ENCODE measurements at places on chromosomes 5 and 9. TPM values are rescaled to one million over a fixed set of nuclear protein-coding genes. Genes with fewer than 3 reads are reported as not detected.

GRCh38 chr9:37452611-37453010, 12.6 kb downstream of the ZBTB5 start:
- no peak for DNase-seq

GRCh38 chr5:55918087-55919035, 67.2 kb downstream of the IL31RA start:
- DNase-seq, result no peak

GABBR2 gene
- under 0.01 TPM for total RNA-seq

DNA sequence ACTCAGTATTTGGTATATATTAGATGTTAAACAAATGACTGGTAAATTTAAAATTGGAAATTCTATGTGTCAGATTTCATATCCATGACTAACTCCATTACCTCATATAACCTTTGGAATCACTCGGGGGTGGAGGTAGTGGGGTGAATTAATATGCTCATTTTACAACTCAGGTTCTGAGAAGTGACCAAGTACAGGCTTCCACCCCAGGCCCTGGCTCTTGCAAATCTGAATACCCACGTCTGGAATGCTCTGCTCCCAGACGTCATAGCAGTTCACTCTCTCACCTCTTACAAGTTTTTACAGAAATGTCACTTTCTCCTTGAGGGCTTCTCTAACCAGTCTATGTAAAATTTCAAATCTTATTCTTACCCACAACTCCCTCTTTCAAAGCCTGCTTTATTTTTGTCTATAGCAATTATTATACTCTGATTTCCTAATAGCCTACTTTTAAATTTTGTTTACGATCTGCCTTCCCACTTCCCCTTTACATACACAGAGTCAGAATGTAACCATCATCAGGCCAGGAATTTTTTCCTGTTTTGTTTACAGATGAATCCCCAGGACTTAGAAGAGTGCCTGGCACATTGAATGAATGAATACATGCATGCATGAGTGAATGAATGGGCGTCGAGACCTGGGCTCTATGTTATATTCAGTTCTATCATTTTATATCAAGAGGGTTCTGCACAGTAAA, 134.1 kb upstream of the IFNE start:
- DNase-seq, result peak; percentile 93

TAF7 gene
- total RNA-seq, result 49.3 TPM

- peak; percentile 56 for DNase-seq
Measured at GRCh38 chr5:113678924-113679575, 165.6 kb downstream of the YTHDC2 start.

SLC22A4 gene
- 6.8 TPM for total RNA-seq

GRCh38 chr9:129619787-129620668, 873 bp downstream of the C9orf50 start:
- no peak for DNase-seq

DNA sequence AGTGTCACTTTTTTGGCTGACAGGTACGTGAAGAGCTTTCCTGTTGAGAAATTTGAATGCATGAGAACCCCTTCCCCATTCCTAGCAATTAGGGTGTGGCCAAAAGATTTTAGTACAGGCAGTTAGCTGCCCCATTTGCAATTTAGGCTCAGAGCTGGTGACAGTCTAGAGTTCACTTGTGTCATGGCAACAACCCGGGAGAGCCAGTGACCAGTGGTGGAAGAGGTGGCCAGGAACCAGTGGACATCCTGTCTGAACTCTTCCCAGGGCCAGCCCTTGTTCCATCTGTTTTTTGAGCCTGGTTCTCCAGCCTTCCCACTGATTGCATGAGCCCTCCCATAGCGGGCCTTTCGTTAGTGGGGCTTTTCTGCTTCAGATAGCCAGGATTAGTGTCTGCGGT, 2.5 kb upstream of the NEUROG1 start:
- DNase-seq, result no peak

- DNase-seq, result peak; percentile 29
Measured at GRCh38 chr9:32524892-32525708, 896 bp downstream of the RIGI start.

- DNase-seq, result no peak
Measured at GRCh38 chr5:56545016-56545415, 270.3 kb upstream of the MAP3K1 start.

- DNase-seq, result no peak
Measured at GRCh38 chr5:55039843-55040242, 15.8 kb downstream of the GZMK start.

DNA sequence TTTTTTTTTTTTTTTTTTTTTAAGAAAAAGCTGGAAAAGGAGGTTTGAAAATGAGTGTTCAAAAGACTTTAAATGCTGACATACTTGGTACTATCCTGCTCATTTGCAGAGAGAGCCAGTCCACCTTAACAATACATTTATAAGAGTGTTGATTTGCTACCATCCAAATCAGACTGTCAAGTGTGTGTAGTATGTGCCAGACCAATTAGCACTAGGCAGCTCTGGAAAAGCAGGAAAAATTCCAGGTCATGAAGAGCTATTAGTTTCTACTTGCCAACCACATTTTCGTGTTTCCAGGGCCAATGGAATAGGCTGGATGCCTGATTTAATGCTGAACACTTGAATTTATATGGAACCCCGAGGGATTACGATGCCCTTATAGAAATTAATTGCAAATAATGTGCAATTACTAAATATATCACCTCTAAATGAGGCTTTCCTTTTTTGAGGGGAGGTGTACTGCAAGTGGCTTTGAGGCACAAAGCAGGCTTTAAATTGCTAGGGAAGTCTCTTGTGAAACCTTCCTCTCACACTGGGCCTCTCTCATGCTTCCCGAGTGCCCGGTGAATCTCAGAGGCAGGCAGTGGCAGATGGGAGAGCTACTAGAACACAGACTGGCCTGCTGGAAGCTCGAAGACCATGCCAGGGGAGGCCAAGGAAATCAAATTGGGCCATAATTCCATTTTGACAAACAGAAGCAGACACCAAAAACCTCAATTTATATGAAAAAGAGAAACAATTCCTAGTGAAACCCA, 178.7 kb downstream of the PPP2R2B start:
- DNase-seq, result no peak

GRCh38 chr5:179110528-179110927, 50.4 kb downstream of the ZNF354C start:
- DNase-seq, result no peak

All from fibroblast of villous mesenchyme (primary cell).